Upper lobe of left lung (tissue), 6 donors: ENCODE measurements at places on chromosomes 7 and 10. TPM values are rescaled to one million over a fixed set of nuclear protein-coding genes. Genes with fewer than 3 reads are reported as not detected.

PRLHR gene
- 2.1 TPM for total RNA-seq

BICC1 gene
- total RNA-seq = 3.1 TPM

DNA sequence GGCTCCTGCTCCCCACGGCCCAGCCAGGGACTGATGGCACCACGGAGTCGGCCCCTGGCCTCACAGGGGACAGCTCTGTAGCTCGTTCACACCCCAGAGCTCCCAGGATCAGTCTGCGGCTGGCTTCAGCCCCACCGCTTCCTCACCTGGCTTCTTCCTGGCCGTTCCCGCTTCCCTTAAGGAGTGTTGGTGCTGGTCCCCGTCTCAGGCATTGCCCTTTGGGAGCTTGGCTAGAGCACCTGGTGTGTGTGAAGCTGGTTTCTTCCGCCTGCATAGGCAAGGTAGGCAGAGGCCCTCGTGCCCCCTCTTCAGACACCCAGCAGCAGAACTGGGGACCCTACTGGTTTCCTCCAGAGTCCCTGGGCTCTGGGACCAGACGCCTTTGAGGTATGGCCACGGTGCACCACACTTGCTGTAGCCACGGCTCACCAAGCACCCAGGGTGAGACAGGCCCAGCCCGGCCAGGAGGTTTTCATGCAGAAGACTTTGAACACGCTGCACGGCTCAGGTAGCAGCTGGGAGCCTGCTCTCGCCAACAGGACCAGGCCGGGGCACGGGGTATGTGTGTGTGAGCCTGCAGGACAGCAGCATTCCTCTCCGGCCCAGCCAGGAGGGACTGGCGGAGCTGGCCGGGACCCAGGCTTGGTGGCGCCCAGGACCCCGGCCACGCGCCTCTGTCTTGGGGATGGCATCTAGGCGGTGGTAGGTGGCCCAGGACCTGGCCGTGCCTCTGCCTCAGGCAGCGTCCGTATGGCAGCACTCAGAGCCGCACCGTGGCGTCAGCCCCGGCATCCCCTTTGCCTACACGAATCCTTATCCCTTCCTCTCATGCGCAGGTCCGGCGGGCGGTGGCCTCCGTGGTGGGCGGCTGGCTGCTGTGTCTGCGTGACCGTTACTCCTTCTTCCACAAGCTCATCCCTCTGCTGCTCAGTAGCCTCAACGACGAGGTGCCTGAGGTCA is 13.2 kb upstream of the PRKAR1B start:
- peaks cover 36% of the 10 kb centered on the region for H3K36me3 ChIP-seq
- DNase-seq = no peak
- no peaks in the 10 kb centered on the region for H3K4me1 ChIP-seq
- H3K27me3 ChIP-seq = no peaks in the 10 kb centered on the region
- no peak overlapping the region for H3K27ac ChIP-seq

GRCh38 chr7:43482679-43483252 is 100.1 kb upstream of the STK17A start:
- no peak overlapping the region for H3K4me3 ChIP-seq
- no peaks in the 10 kb centered on the region for H3K27me3 ChIP-seq
- no peaks in the 10 kb centered on the region for H3K36me3 ChIP-seq
- no peaks in the 10 kb centered on the region for H3K4me1 ChIP-seq
- H3K27ac ChIP-seq = no peak overlapping the region
- DNase-seq = no peak

DNA sequence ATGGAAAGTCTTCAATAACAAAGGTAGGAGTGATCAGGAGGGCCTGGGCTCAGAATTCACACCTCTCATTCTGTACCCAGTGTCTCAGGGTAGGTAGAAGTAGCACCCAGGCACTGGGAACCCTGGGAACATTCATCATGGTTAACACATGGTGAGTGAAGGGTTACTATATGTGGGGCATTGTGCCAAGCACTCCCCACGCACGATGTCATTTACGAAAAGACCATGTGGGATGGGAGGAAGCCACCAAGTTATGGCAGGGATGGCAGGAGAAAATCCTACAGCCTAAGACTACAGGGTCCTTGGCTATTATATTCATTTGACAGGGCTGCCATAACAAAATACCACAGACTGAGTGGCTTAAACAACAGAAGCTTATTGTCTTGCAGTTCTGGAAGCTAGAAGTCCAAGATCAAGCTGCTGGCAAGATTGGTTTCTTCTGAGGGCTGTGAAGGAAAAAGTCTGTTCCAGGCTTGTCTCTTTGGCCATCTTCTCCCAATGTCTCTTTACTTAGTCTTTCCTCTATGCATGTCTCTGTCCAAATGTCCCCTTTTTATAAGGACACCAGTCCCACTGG is 27.7 kb upstream of the DDIT4 start:
- peak overlapping the region; percentile 89 for H3K27ac ChIP-seq
- H3K4me1 ChIP-seq = peaks cover 97% of the 10 kb centered on the region
- no peaks in the 10 kb centered on the region for H3K36me3 ChIP-seq
- no peaks in the 10 kb centered on the region for H3K27me3 ChIP-seq
- DNase-seq = no peak
